Stimulated activated CD4-positive, alpha-beta T cell treated with anti-CD3 and anti-CD28 coated beads, Interleukin-4, amount 100 ng/mL, for 4 hours (primary cell): ENCODE measurements at places on chromosomes 7 and 10.

GRCh38 chr10:21624951-21625350, 90.9 kb downstream of the MLLT10 start:
- DNase-seq = no peak

DNA sequence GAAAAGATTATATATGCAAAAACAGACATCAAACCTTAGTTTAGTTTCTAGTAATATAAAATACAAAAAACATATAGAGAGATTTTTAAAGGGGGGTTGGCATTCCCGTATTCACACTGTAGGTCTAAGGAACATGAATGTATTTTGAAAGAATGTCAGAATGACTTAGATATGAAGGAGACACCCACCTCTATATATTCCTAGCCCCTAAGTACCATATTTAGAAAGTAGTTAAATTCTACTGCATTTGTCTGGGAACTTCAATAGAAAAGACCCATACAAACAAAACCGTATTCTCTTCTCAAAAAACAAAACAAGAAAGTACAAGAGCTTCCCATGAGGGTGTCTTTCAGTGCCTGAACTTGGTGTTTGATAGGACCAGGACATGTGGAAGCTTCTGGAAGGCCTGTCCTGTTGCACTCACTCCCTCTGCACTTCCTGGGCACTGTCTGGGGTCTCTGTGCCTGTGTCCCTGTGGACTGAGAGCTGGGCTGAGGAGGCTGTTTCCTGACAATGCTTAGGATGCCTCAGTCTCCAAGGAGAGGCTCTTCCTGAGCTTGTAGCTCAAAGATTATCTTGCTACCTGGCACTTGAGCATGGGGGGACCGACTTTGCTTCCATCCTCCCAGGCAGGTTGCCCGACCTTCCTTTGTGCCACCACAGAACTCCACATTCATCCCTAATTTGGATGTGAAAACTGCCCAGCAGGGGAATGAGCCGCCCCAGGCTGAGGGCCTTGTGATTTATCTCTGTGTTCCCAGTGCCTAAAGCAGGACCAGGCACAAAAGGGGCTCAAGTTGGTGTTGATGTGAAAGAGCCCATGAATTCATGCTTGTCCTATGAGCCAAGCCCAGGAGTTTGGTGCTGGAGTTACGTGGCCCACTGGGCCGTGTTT, 44.4 kb upstream of the KLF6 start:
- no peak for DNase-seq

- DNase-seq = peak; percentile 63
These were observed 109.4 kb upstream of the LANCL2 start for GRCh38 chr7:55255496-55256445.

DNA sequence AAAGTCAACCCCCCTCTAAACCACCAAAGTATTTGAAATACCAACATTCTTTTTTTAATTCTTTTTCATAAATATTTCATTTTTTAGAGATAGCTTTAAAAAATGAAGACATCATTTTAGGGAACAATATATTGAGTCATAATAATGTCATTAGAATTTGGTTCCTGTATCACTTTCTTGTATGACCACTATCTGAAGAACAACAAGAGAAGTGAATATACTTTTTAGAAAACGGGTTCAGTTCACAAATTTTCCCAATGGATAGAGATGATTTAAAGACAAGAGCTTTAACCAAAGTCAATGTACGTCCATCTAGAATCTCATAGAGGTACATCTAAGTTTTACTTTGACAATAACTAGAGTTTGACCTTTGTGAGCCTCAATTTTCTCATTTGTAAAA, 48.2 kb downstream of the CUBN start:
- DNase-seq = no peak

- no peak for DNase-seq
These were observed 11.0 kb upstream of the ZNF438 start for GRCh38 chr10:31042670-31043069.

DNA sequence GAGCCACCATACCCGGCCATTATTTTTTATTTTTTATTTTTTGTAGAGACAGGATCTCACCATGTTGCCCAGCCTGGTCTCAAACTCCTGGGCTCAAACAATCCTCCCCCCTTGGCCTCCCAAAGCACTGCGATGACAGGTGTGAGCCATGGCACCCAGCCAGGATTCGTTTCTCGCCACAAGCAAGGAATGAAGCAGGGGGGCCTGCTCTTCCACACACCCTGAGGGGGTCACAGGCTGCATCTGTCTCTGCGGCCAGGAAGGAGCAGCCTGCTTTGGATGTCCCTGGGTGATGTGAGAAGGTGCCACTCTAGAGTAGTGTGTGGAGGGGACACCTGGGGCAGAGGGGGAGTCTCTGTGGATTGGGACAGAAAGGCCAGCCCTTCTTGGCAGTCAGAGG, 61.3 kb upstream of the TNRC18 start:
- DNase-seq = no peak

- DNase-seq = no peak
These were observed 214.1 kb downstream of the ADARB2 start for GRCh38 chr10:1523221-1523620.

- no peak for DNase-seq
These were observed 97.4 kb downstream of the FOXL3 start for GRCh38 chr7:387132-388022.
